ENCODE measurements at places on chromosomes 7 and 10. TPM values are rescaled to one million over a fixed set of nuclear protein-coding genes. Genes with fewer than 3 reads are reported as not detected.

DNA sequence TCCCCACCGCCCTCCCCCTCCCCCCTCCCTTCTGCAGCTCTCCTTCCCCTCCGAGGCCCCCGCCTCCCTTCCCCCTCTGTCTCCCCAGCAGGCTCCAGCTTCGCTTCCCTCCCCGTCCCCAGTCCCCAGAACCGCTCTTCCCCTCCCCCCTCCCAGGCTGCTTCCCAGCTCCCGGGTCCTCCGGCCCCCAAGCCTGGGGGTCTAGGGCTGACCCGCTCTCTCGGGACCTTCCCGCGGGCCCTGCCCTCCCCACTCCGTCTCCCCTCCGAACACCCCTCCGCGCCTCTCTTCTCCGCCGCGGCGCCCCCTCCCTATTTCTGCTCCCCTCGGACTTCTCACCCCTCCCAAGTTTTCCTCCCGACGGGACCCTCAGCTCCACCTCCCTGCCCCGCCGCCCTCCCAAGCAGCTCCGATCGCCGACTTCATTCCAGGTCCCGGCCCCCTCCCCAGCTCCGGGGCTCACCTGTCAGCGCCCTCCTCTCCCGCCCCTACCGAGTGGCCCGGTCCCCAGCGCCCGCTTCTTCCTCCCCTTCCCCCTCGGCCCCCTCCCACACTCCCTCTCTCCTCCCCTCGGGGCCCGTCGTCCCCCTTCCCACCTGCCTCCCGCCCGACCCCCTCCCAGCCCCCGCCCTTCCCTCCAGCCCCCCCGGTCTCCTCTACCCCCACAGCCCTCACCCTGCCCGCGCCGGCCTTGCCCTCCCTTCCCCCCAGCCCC, 990 bp downstream of the ZNF467 start:
- no peak for DNase-seq
- peaks cover 9% of the 10 kb centered on the region for H3K4me1 ChIP-seq
- H3K36me3 ChIP-seq, result peaks cover 10% of the 10 kb centered on the region
- peak overlapping the region; percentile 83 for H3K4me3 ChIP-seq
- H3K27ac ChIP-seq, result no peak overlapping the region

DNA sequence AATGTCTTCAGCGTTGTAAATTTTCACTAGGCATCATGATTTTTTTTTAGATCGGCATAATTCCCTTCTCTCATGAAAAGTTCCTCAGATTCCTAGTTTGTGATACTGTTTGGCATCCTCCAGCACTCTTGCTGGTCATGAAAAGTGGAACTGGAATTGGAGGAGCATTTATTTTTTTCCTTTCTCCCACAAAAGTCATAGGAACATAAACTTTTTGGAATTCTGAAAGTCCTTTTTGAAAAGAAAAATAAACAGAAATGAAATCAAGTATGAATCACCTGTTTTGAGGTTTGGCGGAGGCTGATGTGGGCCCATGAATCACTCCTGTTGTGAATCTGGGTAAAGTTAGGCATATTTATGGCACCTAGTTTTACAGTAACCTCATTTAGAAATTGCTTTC, 17.7 kb downstream of the CACNB2 start:
- H3K4me3 ChIP-seq, result no peak overlapping the region
- DNase-seq, result no peak
- no peaks in the 10 kb centered on the region for H3K36me3 ChIP-seq
- H3K4me1 ChIP-seq, result no peaks in the 10 kb centered on the region

The PON3 gene
- total RNA-seq, result not detected

GRCh38 chr7:18504965-18505364, 9.4 kb downstream of the HDAC9 start:
- H3K27me3 ChIP-seq, result no peaks in the 10 kb centered on the region
- no peak overlapping the region for H3K4me3 ChIP-seq
- H3K4me1 ChIP-seq, result peaks cover 61% of the 10 kb centered on the region
- no peaks in the 10 kb centered on the region for H3K36me3 ChIP-seq
- DNase-seq, result no peak

DNA sequence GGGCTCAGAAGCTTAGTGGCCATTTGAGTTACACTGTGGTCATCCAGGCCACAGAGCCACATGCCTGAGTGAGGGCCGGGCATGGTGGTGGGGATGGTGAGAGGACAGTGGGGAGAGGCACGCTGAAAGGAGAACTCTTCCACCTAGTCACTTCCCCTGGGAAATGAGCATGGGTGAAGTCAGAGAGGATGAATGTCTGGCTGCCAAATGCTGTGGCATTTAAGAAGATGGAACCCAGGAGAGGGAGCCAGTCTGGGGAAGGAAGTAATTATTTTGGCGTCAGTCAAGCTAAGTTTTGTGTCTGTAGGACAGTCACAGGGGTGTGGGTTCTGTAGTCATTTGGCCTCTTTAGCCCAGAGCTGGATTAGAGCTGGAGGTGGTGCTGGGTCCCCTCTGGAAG, 86.0 kb upstream of the PODXL start:
- no peaks in the 10 kb centered on the region for H3K36me3 ChIP-seq
- no peak overlapping the region for H3K27ac ChIP-seq
- H3K27me3 ChIP-seq, result peaks cover 25% of the 10 kb centered on the region
- no peaks in the 10 kb centered on the region for H3K4me1 ChIP-seq
- no peak overlapping the region for H3K4me3 ChIP-seq
- DNase-seq, result no peak

The TBC1D12 gene
- 0.18 TPM for total RNA-seq

GRCh38 chr10:11245510-11245909, 227.8 kb downstream of the CELF2 start:
- no peak for DNase-seq
- peaks cover 48% of the 10 kb centered on the region for H3K36me3 ChIP-seq
- peaks cover 33% of the 10 kb centered on the region for H3K4me1 ChIP-seq
- H3K4me3 ChIP-seq, result no peak overlapping the region
- no peaks in the 10 kb centered on the region for H3K27me3 ChIP-seq

The GPAM gene
- total RNA-seq, result 8.4 TPM

The PLXNA4 gene
- total RNA-seq, result 0.30 TPM

- H3K27me3 ChIP-seq, result no peaks in the 10 kb centered on the region
- no peak for DNase-seq
- no peak overlapping the region for H3K4me3 ChIP-seq
- H3K27ac ChIP-seq, result peak overlapping the region; percentile 61
Measured at GRCh38 chr7:102081244-102081627, 205.4 kb upstream of the SH2B2 start.

GRCh38 chr7:76196786-76197185, 4.9 kb upstream of the SRRM3 start:
- no peaks in the 10 kb centered on the region for H3K36me3 ChIP-seq
- H3K27ac ChIP-seq, result no peak overlapping the region
- peaks cover 28% of the 10 kb centered on the region for H3K27me3 ChIP-seq
- no peak for DNase-seq

- no peak for DNase-seq
- H3K4me3 ChIP-seq, result no peak overlapping the region
- H3K27ac ChIP-seq, result no peak overlapping the region
- peaks cover 6% of the 10 kb centered on the region for H3K36me3 ChIP-seq
- H3K27me3 ChIP-seq, result no peaks in the 10 kb centered on the region
- H3K4me1 ChIP-seq, result peaks cover 20% of the 10 kb centered on the region
Measured at GRCh38 chr7:35874886-35875285, 74.0 kb downstream of the SEPTIN7 start.

The ABCC2 gene
- 6.8 TPM for total RNA-seq

The GPR85 gene
- total RNA-seq, result not detected

The PNLIP gene
- not detected for total RNA-seq

DNA sequence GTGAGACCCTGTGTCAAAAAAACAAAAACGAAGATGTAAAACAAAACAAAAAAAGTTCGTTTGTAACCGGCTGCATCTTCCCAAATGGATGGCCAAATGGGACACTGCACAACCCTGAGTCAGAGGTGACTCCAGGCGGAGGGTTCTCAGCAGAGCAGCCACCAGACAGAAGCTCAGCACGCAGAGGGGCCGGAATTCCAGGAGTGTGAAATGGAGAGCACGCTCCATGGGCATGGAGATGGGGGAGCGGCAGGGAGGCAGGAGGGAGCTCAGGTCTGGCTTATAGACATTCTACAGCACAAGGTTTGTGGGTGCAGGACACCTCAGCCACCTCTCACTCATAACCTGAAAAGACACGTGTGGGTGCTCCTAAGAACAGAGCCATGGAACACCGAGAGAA, 227.0 kb downstream of the MAD1L1 start:
- peaks cover 22% of the 10 kb centered on the region for H3K4me1 ChIP-seq
- no peak overlapping the region for H3K27ac ChIP-seq
- H3K27me3 ChIP-seq, result no peaks in the 10 kb centered on the region
- no peak overlapping the region for H3K4me3 ChIP-seq
- no peaks in the 10 kb centered on the region for H3K36me3 ChIP-seq
- no peak for DNase-seq

GRCh38 chr10:31765541-31765940, 163.1 kb downstream of the ARHGAP12 start:
- H3K36me3 ChIP-seq, result no peaks in the 10 kb centered on the region
- no peak for DNase-seq

The FOXP2 gene
- not detected for total RNA-seq

DNA sequence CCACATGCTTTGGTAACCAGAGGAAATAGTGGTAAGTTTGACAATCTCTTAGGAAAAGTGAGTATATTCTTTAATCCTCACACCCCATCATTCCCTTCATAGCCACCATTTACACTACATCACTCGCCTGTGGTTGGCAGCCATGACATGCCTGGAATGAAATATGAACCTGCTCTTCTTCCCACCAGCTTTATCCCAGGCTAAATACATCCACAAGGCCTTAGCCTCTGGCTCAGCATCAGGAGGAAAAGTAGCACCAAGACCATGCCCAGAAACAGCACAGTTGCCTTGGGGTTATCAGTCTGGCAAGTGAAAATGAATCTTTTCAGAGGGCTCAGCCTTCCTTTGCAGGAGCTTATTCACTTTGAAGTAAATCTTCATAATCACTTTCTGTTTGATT, 40.3 kb downstream of the SGCE start:
- peaks cover 2% of the 10 kb centered on the region for H3K4me1 ChIP-seq
- no peak for DNase-seq
- no peak overlapping the region for H3K27ac ChIP-seq
- H3K4me3 ChIP-seq, result no peak overlapping the region
- H3K27me3 ChIP-seq, result peaks cover 9% of the 10 kb centered on the region

DNA sequence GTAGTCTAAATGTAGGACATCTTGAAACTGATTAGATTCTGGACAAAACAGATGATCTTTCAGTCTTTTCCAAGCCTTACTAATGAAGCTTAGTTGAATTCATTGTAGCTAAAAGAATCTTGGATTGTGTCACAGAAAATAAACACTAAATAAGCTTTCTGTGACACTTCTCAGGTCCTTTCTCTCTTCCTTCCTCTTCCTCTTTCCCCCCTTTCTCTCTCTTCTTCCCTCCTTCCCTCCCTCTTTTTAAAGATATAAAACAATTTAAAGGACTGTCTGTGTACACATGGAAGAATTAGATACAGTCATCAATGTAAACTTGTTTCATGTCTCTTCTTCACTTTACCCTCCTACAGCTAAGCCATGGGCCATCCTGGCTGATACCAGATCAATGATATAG, 5.3 kb upstream of the COMMD3 start:
- no peaks in the 10 kb centered on the region for H3K36me3 ChIP-seq
- H3K27ac ChIP-seq, result no peak overlapping the region
- no peak overlapping the region for H3K4me3 ChIP-seq
- no peak for DNase-seq

DNA sequence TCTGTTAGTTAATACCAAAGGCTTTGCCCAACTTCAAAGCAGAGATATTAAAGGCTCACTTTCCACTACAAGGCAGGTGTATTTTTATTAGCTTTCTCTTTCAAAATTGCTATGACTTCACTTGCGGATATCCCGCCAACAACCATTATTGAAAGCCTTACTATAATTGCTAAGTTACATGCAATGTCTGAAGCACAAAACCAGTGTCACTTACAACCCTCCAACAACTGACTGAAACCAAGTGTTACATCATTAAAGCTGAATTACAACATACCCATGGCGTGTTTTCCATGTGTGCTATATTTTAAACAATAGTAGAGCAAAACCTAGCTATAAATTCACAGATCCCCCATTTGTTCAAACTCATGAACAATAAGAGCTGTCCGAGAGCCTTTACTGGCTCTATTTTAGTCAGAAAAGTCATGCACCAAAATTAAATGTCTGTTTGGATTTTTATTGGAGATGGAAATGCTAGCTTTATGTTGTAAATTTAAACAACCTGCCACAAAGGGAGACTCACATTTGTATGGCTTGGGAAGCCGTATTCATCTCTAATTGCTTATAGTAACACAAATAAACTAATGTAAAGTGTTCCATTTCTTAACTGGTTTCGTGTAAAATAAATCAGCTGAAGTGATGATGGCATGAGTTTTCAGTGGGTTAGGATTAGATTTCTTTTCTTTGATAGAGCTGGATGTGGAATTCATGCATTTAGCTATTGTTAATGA, 227.1 kb downstream of the AGMO start:
- no peaks in the 10 kb centered on the region for H3K27me3 ChIP-seq
- H3K36me3 ChIP-seq, result no peaks in the 10 kb centered on the region
- H3K27ac ChIP-seq, result no peak overlapping the region
- no peak overlapping the region for H3K4me3 ChIP-seq

- peaks cover 55% of the 10 kb centered on the region for H3K27me3 ChIP-seq
- no peak within 1 kb of the TSS for H3K4me3 ChIP-seq
- no peaks in the 10 kb centered on the region for H3K36me3 ChIP-seq
- DNase-seq, result no peak
Measured at GRCh38 chr10:101775273-101776160, at the start of gene FGF8. Gene FGF8 (minus strand): TSS chr10:101776114. CDS start chr10:101775900, 214 bp downstream.

The ARHGEF35 gene
- 4.2 TPM for total RNA-seq

The DDX50 gene
- 55.7 TPM for total RNA-seq

The ENTPD1 gene
- total RNA-seq, result 1.4 TPM

GRCh38 chr10:36171953-36172940, 530.2 kb upstream of the FZD8 start:
- DNase-seq, result no peak
- H3K36me3 ChIP-seq, result no peaks in the 10 kb centered on the region
- H3K4me3 ChIP-seq, result no peak overlapping the region
- H3K4me1 ChIP-seq, result no peaks in the 10 kb centered on the region
- no peaks in the 10 kb centered on the region for H3K27me3 ChIP-seq
- no peak overlapping the region for H3K27ac ChIP-seq

DNA sequence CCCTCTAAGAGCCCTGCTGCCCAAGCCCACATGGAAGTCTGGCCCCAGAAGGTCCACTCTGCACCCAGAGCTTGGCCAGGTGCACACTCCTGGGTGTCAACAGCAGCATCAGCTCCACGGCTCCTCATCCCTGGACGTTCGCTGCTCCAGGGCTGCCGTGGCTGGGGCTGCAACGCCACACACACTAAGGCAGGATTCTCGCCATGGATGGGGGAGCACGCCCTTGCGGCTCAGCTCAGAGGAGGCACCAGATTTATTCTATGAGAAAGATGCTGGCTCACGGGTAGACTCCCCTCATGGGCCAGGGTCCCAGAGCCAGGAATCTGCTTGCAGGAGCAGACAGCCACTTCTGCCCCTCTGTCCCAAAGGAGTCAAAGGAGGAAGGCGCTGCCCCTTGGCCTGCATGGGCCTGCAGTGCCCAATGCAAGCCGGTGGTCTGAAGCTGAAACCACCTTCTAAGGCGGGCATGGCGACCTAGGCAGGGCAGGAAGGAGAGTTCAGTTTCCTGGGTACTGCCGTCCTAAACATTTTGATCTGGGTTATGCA, 42.1 kb downstream of the CFAP46 start:
- no peaks in the 10 kb centered on the region for H3K36me3 ChIP-seq
- no peak for DNase-seq
- H3K4me1 ChIP-seq, result peaks cover 8% of the 10 kb centered on the region
- no peak overlapping the region for H3K4me3 ChIP-seq
- H3K27me3 ChIP-seq, result peaks cover 40% of the 10 kb centered on the region

GRCh38 chr10:49280001-49280408, 19.0 kb upstream of the C10orf71 start:
- H3K4me3 ChIP-seq, result no peak overlapping the region
- H3K36me3 ChIP-seq, result no peaks in the 10 kb centered on the region
- no peak for DNase-seq
- H3K27ac ChIP-seq, result no peak overlapping the region
- H3K4me1 ChIP-seq, result no peaks in the 10 kb centered on the region

- peak overlapping the region; percentile 53 for H3K27ac ChIP-seq
- no peaks in the 10 kb centered on the region for H3K36me3 ChIP-seq
- DNase-seq, result no peak
- peaks cover 25% of the 10 kb centered on the region for H3K4me1 ChIP-seq
- H3K4me3 ChIP-seq, result no peak overlapping the region
Measured at GRCh38 chr7:102393467-102393866, 2.7 kb upstream of the PRKRIP1 start.

All from naive thymus-derived CD8-positive, alpha-beta T cell (primary cell).